ENCODE measurements at places on chromosomes 13 and 19.

DNA sequence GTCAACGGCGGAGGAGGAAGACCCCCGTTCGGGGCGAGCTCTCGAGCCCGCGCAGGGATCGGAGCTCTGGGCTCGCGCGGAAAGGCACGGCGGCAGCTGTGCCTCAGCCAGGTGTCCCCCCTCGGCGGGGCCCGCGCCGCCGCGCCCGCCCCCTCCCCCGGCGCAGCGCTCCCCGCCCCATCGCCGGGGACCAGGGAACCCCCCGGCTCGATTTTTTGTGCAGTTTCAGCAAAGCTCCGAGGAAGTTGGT is 110.0 kb downstream of the KCNRG start:
- DNase-seq, result no peak

DNA sequence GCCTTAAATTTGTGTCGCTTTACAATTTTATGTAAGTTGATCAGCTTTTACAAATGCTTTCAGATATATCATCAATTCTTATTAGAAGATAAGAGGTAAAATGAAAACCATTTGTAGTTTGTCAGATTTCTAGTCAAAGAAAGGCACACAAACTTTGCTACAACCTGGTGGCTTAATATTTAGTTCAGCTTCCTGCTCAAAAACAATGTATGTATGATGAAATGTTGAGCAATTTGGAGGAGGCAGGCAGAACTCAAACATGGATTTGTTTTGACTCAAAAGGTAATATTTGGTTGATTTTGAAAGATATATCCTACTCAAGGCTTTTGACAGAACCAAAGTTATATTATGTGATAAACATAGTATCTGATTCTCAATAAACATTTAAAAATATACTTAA is 24.2 kb downstream of the NEK5 start:
- no peak for DNase-seq

- no peak for DNase-seq
Observed at GRCh38 chr13:37621811-37622361, 23.3 kb upstream of the POSTN start.

- DNase-seq, result peak; percentile 67
Observed at GRCh38 chr13:106533943-106534638, 1.4 kb downstream of the EFNB2 start.

- no peak for DNase-seq
Observed at GRCh38 chr13:64680739-64681138, 2549.4 kb downstream of the PCDH9 start.

- DNase-seq, result no peak
Observed at GRCh38 chr13:113742445-113743120, 16.4 kb upstream of the TMEM255B start.

DNA sequence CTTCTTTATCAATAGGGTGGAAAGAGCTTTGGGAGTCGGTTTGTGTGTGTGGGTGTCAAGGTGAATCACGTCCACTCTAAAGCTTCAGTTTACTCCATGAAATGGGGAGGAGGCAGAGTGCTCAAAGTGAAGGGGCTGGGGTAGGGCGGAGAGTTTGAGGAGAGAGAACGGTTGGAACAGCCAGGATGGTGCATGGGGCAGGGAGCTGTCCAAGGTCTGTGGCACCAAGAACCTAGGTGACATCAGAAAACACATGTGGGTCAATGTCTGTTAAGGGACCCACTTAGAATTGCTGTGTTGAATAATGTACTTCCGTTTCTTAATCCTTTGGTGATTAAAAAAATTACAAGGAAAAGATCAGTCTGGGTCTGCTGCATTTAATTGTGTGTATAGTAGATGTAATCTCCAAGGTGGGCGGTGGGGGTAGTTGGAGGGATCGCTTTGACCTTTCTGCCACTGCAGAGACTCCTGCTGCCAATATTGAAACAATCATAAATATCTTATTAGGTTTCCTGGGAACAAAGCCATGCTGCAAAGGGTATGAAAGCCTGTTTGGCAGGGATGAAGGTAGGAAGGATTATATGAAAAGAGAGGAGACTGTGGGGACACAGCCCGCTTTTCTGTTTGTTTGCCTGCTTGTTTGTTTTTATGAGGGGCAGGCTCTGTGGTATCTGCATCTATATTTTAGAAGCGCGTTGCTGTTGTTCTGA is 122.3 kb downstream of the ATP8A2 start:
- DNase-seq, result no peak

GRCh38 chr13:42883771-42884467 is 102.5 kb downstream of the FAM216B start:
- DNase-seq, result peak; percentile 68

GRCh38 chr13:48749144-48749543 is 95.4 kb downstream of the CYSLTR2 start:
- DNase-seq, result no peak

DNA sequence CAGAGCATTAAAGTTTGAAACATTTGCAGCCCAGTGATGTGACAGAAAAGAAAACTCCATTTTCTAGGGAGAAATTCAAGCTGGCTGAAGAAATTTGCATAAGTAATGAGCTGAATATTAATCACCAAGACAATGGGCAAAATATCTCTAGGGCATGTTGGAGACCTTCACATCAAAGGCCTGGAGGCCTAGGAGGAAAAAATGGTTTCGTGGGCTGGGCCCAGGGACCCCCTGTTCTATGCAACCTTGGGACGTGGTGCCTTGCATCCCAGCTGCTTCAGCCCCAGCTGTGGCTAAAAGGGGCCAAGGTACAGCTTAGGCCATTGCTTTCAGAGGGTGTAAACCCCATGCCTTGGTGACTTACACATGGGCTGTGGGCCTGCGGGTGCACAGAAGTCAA is 5.7 kb upstream of the CLEC4M start:
- no peak for DNase-seq

- DNase-seq, result peak; percentile 93
Observed at GRCh38 chr13:39895254-39895653, 239.8 kb downstream of the COG6 start.
